NCI-H1092 treated with DMSO at 0.1 percent for 48 hours (cell line): ENCODE measurements at places on chromosomes 13 and 19.

DNA sequence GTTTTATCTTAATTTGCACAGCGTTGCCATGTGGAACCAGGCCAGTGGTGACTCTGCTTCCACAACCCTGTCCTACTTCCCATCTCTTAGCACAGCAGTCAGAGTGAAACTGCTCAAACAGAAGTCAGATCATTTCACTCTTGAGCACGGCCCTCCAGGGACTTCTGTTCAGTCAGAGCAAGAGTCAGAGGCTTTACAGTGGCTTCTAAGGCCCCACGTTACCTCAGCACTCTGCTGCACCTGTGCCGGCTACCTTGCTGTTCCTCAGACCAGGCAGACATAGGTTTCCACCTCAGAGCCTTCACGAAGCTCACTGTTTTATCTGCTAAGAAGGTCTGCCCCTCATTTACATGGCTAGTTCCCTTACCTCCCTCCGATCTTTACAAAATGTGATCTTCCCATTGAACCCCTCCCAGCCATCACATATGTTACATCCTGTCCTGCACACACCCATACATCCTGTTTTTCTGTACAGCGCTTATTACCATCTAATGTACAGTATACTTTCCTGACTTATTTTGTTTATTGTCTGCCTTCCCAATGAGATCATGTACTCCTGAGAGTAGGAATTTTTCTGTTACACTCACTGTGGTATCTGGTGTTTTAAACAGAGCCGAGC is 41.6 kb downstream of the TM9SF2 start:
- DNase-seq, result no peak

DNA sequence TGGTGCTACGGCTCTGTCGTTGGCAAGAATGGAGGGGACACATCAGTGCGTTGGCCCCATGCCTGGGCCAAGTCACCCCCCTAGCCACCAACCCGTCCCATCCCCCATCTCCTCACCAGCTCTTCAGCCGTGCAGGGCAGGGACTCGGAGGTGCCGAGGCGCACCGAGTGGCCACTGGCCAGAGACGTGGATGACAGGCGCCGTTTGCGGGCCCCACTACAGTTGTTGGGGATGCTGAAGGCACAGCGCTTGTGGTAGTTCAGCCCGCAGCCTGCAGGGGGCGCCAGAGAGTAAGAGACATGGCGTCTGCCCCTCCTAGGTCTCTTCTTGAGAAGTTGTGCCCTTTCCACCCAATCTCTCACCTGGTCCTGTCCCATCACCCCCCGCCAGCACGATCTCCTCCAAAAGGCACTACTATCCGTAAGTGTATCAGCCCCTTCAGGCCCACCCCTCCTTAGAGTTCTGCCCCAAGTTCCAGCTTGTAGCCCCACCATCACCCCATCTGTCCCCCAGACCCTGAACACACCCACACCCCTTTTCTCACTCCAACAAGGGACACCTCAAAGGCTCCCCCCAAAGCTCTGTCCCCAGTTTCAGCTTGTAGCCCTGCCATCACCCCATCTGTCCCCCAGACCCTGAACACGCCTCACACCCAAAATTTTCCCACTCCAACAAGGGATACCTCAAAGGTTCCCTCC is 12.4 kb downstream of the PRKD2 start:
- DNase-seq, result peak; percentile 34

GRCh38 chr13:68940049-68940448 is 1167.6 kb upstream of the ATXN8OS start:
- no peak for DNase-seq

- no peak for DNase-seq
Measured at GRCh38 chr19:11198175-11198534, 810 bp upstream of the KANK2 start.

DNA sequence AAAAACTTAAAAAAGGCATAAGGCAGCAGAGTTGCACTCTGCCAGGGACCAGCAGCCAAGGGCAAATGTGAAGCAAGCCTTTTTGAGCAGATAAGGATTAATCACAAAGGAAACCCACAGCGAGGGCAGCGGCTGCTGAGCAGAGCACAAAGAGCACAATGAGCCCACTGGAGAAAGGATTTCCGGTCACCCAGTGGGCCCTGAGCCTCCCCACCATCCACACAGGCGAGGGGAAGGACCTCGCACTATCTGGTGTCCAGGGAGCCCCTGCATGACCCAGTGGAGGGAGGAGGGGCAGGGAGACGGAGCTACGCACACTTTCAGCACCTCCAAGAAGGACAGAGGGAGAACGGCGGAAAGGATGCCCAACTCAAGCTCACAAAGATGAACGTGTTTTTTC is 40.0 kb downstream of the COL4A1 start:
- no peak for DNase-seq

- DNase-seq, result no peak
Measured at GRCh38 chr13:108225440-108225839, 7.2 kb downstream of the ABHD13 start.

GRCh38 chr13:44364345-44365000 is 9.2 kb upstream of the SERP2 start:
- DNase-seq, result no peak
